Foreskin fibroblast (primary cell): ENCODE measurements at places on chromosomes 5 and 9.
A peak's percentile ranks its signal among the peaks of the same experiment; 100 is the strongest.

DNA sequence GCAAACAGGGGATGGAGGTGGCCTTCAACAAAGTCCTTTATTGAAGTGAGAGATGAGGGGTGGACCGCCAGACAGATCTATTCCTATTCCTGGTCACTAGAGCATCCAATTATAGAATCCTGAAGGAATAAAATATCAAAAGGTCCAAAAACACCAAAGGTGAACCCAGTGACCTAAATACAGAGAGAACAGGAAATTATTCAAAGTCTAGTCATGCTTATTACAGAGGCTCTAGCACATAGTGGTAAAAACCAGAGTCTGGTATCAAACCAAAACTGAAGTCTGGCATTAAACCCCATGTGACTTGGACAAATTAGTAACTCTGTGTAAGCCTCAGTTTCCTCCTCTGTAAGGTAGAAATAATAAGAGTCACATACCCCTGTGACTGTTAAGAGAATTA is 100.5 kb upstream of the SNX2 start:
- DNase-seq = peak; percentile 1

DNA sequence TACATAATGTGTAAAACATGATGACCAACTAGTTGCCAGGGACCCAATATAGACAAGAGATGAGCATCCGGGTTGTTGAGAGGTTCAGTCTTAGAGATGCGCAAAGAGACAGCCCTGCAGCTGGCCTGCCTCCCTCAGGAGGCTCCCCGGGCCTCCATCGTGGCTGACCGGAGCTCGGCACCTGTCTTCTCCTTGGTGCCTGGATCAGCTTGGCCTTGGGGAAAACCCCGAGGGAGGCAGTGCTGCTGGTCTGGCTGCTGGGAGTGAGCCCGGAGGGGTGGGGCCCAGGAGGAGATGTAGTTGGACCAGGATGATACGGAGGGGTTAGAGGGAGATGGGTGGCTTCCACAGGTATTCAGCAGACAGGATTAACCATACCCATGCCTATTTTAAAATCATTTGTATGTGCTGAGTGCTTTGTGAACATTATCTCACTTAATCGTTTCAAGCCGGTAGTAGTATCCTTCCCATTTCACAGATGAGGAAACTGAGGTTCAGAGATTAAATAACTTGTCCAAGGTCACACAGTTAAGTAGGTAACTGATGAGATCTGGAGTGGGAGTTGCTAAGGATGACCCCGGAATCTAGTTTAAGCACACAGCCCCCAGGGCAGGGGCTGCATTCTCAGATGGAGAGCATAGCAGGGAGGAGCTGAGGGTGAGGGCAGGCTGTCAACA is 173.8 kb downstream of the COL23A1 start:
- no peak for DNase-seq

- DNase-seq = no peak
These were observed 368 bp downstream of the SURF1 start for GRCh38 chr9:133355881-133356357.

- DNase-seq = no peak
These were observed at the start of gene SOWAHA for GRCh38 chr5:132812781-132813598. SOWAHA (plus strand) TSS chr5:132813302; CDS start chr5:132813622, 320 bp downstream.

- DNase-seq = no peak
These were observed 189.5 kb upstream of the TYRP1 start for GRCh38 chr9:12503606-12504122.

GRCh38 chr9:83062651-83063527 is at the start of gene RASEF:
RASEF (minus strand) TSS chr9:83063142; CDS start chr9:83062867, 275 bp downstream.
- DNase-seq = peak; percentile 67
